RKO (cell line): ENCODE measurements at places on chromosomes 7 and 10.

GRCh38 chr7:38702002-38702535 is 70.9 kb upstream of the AMPH start:
- no peak for DNase-seq

GRCh38 chr10:116270771-116271592 is 2.0 kb downstream of the GFRA1 start:
- DNase-seq, result no peak

DNA sequence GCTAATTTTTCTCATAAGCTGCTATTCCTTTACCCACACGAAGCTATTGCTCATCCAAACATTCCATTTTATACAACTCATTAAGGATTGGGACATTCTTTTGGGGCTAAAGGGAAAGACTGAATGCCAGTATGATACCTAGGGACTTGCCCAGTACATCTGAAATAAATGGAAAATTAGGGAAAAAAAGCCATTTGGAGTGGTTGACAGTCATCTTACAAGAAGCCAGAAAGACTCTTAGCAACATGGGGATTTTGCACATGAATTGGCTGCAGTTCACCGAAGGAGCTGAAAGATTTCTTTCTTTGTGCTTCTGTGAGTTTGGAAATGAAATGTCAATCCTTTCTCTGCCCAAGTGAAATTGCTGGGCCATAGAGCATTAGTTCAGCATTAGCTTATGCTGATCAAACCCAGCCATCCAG is 43.3 kb upstream of the MTURN start:
- peak; percentile 15 for DNase-seq

GRCh38 chr10:32005050-32005449 is 51.2 kb downstream of the KIF5B start:
- DNase-seq, result peak; percentile 78

DNA sequence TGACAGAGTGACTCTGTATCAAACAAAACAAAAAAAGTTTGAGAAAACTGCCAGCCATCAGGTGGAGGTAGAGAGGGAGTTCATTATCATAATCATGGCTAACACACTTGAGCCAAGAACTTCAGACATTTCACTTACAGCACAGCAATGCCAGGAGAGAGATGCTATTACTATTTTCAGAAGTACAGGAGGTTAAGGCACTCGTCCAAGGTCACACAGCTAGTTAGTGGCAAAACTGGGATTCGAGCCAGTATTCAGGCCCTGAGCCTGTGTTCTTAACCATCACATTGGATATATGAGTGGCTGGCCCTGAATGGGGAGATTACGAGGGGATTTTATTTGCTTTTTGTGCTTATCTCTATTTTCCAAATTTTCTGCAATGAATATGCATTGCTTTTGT is 24.8 kb upstream of the UNC5B start:
- DNase-seq, result no peak

DNA sequence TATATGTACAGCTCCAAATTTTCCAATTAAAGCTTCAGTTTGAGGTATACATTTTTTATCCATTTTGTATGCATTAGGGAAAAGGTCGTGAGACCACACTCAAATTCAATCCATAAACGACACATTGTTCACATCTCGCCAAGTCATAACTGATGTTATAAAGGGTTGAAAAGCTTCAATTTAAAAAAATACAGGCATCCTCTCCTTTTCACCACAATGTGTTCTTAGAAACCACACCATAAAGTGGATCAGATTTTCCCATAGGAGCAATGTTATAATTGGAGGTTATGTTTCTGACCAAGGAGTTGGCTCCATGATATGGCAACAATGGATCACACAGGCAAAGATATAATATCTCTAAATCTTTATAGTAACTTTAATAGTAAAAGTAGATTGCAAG is 663.6 kb downstream of the PARD3 start:
- no peak for DNase-seq

DNA sequence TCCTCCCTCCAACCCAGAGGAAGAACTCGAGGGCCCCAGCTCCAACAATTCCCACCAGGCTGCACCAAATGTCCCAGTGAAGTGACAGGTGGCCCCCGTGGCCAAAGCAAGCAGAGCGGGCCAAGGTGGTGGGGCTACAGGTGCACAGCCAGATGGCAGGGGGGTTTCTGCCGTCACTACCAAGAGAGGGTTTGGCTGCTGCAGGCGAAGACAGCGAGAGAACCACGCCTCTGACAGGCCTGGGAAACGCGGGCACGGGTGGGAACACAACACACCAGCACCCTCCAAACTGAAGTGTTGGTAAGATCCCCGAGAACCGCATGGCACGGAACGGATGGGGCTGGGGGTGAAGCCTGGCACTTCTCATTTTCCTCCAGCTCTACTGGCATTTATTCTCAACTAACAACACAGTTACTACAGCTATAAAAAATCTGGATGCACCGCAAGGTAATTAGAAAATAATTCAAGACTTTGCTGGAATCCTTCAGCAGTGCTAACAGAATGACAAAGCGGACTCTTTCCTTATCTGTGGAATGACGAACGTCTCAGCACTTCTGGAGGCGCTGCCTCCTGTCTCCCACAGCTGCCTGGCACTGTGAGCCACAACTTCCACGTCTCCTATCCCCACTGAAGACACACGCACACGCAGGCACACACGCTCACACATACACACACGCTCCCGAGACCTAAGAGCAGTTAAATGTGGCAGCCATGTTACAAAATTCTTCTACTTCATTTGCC is 167.9 kb downstream of the TCERG1L start:
- no peak for DNase-seq

GRCh38 chr7:155223021-155223420 is 74.7 kb upstream of the INSIG1 start:
- no peak for DNase-seq

DNA sequence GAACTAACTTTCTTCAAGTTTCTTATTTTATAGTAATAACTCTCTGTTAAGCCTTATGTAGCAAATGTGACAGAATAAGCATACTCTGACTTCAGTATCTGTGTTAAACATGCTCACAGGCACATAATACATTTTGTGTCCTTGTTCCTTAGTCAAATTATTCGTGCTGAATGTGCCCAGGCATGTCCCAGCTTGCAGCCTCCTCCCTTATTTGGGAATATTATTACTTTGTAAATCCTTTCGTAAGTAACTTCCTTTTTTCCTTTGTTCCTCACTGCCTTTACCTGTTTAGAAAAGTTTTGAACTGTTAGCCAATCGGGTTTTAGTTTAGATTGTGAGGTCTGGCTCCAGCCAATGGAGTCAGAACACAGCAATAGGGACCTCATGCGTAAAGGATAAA is 46.9 kb downstream of the GALNT11 start:
- no peak for DNase-seq

DNA sequence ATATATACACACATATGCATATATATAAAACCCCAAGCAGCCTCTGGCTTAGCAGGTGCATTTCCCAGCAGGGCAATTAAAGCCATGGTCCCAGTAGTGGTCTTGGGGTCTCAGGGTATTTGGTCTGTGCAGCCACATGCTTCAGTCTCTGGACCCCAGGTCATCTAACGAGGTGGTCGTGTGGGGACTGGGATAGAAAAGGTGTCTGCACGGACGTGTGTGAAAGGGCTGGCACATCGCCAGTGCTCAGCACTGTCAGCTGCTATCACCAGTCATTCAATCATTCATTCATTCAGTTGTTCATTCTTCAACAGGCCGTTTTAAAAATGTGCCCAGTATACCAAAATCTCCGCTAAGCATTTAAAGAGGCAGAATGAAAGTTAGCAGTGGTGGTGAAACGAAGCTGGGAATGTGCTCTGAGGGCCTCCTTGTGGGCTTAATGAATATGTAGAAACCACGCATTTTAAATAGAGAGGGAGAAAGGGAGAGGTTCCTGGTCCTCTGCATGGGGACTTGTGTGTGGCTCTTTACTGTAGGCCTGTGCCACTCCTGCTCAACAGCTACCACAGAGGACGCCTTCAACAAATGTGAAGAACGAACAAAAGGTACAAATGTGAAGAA is 170.4 kb downstream of the EGFR start:
- no peak for DNase-seq

- DNase-seq, result no peak
Measured at GRCh38 chr7:121871188-121871587, 1.8 kb upstream of the PTPRZ1 start.

DNA sequence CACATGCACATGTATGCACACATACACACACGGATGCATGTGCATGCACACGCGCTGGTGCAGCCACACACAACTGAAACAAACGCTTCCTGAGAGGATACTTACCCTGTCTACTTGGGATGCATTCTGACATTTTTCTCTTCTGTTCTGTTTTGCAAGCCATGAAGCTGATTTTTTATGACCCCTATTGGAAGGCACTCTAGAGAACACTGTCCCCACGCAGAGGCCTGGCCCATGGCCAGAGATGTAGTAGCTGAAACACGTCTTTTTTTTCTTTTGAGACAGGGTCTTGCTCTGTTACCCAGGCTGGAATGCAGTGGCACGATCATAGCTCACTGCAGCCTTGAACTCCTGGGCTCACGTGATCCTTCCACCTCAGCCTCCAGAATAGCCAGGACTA is 47.9 kb downstream of the VWA2 start:
- no peak for DNase-seq

GRCh38 chr7:28298870-28299518 is 113.3 kb upstream of the CREB5 start:
- peak; percentile 66 for DNase-seq

- no peak for DNase-seq
Measured at GRCh38 chr7:111093496-111093895, 2.6 kb downstream of the LRRN3 start.

DNA sequence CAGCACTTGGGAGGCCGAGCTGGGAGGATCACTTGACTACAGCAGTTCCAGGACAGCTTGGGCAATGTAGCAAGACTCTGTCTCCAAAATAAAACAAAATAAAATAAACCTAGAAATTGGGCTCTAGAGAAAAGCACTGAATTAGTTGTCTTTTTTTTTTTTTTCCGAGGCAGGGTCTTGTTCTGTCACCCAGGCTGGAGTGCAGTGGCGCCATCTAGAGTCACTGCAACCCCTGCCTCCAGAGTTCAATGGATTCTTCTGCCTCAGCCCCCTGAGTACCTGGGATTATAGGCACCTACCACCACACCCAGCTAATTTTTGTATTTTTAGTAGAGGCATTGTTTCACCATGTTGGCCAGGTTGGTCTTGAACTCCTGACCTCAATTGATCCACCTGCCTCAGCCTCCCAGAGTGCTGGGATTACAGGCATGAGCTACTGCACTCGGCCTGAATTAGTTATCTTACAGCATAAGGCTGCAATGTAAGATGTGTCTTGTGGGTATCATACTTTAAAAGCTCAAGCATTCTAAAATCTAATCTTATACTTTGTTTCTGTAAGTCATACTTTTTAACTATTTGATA is 12.8 kb downstream of the MEIG1 start:
- DNase-seq, result no peak

DNA sequence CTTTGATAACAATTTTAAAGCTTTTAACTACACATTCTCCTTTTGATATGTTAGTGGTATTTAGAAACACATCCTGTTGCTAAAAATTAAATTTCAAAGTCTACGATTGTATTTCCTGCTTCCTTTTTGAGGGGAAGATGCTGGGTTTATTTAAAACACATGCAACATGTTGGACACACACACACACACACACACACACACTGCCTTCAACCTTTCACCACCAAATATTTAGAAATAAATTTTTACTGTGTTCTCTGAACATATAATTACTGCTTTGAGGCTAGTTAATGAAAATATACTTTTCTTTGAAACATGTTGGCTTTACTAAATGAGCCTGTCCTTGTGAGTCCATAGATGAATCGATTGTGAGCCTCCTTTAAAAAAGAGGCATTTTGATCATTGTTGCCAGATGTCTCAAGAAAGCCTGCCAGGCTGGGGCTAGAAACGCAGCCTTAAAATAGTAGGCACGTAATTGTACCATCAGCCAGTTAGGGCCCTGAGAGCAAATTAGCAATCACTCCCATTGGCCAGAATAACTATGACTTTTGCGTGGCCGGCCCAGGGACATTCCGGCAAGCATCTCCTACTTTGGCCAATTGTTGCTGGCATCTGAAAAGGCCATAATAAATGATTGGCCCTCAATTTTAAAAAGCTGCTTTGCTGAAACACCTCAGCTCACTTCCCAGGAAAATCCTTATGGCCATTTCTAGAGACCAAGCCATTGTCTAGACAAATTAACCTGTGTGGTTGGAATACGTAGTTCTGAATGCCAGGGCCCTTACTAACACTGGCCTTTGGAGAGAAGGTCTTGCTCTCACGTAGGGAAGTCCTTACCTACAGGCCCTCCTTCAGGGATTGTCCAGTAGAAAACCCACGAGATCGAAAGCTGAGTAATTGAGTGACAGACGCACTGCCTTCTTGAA is 9.9 kb upstream of the TEX36 start:
- no peak for DNase-seq

- no peak for DNase-seq
Measured at GRCh38 chr10:131617113-131617858, 283.5 kb upstream of the PPP2R2D start.
